ENCODE measurements at places on chromosomes 5 and 9. TPM values are rescaled to one million over a fixed set of nuclear protein-coding genes. Genes with fewer than 3 reads are reported as not detected.
A peak's percentile ranks its signal among the peaks of the same experiment; 100 is the strongest.

DNA sequence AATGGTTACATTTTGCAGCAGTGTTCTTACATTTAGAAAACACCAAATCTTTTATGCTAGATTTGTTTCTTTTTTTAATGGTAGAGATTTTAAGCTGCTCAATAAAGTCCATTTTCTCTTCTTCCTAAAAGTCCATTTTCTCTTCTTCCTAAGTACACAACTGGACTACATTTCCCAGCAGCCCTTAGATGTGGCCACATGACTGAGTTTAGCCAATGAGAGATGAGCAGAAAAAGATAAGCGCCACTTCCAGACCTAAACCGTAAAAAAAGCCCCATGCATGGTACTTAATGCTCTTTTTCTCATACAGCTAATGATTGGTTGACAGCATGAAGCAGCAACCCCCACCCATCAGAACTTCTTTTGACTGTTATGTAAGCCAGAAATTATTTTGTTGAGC is 206.7 kb downstream of the FAM114A2 start:
- no peak for DNase-seq

DNA sequence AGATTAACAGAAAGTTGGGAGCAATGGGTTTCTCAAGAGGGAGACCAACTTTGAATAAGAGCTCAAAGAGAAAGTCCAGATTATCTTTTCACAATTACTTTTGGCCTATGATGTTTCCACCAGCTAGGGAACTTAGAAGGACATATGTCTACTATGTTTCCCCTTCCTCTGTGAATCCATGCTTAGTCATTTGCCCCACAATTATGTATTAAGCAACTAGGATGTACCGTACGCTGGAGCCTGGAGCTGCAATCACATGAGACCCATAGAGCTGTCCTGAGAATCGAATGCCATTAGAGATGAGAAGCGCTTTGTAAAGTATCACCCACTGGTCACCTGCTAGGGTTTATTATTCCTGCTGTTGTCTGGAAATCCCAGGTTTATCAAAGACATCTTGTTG is 78.8 kb downstream of the PDE6A start:
- no peak for DNase-seq

- DNase-seq: no peak
These were observed 40.3 kb downstream of the HSDL2 start for GRCh38 chr9:112420208-112420607.

The KLF4 gene
- 386 TPM for total RNA-seq

The LHX3 gene
- not detected for total RNA-seq

- DNase-seq: no peak
These were observed 119.6 kb upstream of the RETREG1 start for GRCh38 chr5:16736158-16736995.

DNA sequence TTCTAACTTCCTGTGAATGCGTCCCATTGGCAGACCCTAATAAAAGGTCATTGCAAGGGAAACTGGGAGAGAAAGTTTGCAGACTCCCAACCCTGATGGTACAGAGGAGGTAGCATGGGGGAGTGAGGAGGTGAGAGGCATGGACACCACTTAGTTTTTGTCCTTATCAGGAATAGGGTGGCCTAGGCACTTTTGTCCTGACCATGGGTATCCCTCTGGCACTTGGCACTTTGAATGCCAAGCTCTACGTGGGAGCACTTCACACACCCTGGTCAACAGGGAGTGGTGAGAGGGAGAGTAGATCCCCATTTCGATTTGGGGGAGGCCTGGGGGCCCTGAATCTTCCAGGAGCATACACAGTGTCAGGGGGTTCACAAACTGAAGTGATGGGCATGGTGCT is 75.6 kb upstream of the SH3PXD2B start:
- DNase-seq: peak; percentile 47

The ZFP2 gene
- 1.3 TPM for total RNA-seq

DNA sequence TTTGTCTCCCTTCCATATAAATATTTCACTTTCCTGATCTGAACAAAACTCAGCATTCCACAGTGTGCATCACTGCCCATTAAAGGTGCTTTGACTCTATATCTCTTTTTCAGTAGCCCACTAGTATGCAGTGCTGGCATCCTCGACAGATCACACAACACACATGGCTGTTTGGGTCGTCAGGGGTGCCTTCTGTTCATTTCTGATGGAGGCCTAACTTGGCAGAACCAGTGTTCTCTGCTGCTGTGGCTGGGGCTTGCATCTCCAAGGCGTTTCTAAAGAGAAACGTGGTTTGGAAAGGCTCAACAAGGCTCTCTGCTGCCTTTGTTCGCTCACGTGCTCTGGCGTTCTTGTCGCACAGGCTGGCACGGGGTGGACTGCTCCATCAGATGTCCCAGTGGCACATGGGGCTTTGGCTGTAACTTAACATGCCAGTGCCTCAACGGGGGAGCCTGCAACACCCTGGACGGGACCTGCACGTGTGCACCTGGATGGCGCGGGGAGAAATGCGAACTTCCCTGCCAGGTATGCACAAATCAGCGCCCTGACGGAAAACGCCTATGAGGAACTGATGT is 97.7 kb upstream of the PRRC1 start:
- DNase-seq: no peak

- DNase-seq: no peak
These were observed 447 bp downstream of the UBLCP1 start for GRCh38 chr5:159263569-159263905.

- peak; percentile 80 for DNase-seq
These were observed 11.9 kb downstream of the LPCAT1 start for GRCh38 chr5:1511651-1512540.

- DNase-seq: no peak
These were observed 36.8 kb upstream of the TEX48 start for GRCh38 chr9:114718801-114719221.

The SHISAL2B gene
- total RNA-seq: not detected

The TEK gene
- total RNA-seq: 16.3 TPM

DNA sequence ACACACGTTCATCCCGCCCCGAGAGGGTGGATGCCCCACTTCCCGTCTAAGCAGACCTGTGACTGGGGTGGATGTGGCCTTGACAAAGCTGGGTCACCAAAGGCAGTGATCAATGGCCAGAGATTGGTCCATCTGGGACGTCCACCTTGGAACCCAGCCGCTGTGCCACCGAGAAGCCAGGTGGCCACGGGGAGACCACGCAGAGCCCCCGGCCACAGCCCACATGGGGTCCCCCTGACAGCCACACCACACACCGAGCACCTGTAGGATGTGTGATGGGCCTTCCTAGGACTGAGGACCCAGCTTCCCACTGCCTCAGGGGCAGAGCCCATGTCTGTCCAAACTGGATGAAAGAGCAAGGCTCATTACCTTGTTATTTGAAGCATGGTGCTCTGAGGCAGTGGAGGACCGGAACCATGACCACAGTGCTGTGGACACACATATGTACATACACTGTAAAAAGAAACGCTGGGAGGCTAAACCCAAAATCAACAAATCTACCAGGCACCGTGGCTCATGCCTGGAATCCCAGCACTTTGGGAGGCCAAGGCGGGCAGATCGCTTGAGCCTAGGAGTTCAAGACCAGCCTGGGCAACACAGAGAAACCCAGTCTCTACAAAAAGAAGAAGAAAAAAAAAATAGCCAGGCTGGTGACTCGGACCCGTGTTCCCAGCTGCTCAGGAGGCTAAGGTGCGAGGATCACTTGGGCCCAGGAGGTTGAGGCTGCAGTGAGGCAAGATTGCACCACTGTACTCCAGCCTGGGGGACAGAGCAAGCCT is 50.1 kb downstream of the MRPL36 start:
- DNase-seq: peak; percentile 71

DNA sequence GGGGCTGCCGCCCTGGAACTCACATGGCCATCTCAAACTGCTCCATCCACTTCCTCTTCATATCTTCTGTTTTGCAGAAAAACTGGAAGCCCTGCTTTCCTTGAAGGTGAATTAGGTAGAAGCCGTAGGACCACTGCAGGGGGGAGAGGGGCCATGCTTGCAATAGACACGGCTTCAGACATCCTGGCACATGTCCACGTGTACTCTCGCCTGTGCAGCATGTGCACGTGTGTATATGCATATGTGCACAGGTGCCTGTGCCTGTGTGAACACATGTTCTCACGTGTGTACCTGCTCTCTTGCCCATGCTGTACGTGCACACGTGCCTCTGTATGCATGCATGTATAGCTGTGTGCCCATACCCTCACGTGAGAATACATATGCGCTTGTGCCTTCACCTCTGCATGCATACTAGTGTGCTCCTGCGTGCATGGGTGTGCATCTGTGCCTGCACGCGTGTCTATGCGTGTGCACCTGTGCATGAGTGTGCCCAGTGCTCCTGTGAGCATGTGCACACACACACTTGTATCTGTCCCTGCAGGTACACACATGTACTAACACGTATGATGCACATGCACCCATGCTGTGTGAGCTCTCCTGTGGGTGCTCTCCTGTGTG is 47.7 kb upstream of the SARDH start:
- DNase-seq: no peak

DNA sequence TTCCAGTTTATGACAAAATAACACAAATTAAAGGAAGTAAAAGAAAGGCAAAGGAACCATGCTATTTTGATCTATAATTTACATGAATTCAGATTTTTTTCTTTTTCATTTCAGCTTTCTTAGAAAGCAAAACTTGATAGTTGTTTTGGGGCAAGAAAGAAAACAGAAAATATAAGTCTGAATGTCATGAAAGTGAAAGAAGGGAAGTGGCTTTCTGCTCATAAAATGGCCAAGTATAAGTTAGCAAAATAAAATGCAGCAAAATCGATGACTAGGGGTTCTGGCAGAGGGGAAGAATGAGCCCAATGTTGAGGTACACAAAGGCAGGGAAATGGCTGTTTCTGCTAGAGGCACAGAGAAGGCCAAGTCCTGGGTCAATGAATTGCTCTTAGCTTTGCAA is 3.0 kb upstream of the IFNW1 start:
- DNase-seq: no peak

DNA sequence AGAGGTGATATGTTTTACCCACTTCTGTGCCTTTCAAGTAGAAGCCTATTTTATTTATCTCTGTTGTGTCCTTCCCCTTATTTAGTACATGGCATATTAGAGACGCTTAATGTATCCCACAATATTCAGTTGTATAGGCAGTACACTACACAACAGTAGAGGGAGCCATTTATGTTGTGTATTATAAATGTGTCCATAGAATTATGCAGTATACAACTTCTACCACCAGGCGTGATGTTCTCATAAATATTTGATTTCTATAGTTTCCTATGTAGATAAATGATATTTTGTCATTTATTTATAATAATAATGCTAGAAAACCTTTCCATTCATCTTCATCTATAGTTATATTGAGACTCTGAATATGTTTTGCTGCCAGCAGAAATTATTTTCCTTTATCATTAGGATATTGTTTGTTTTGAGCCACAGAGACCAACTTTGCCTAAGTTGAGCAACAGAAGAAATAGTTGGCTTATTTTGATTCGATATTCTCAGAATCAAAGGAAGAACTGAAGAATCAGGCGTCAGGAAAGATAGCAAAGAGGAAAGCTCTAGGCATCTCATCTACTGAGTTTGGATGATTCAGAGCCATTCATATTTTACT is 81.7 kb downstream of the ADAMTS19 start:
- no peak for DNase-seq

- DNase-seq: no peak
These were observed 103.2 kb downstream of the TRPM6 start for GRCh38 chr9:74784506-74784905.

The CD274 gene
- 1.0 TPM for total RNA-seq

The SCAI gene
- 6.4 TPM for total RNA-seq

DNA sequence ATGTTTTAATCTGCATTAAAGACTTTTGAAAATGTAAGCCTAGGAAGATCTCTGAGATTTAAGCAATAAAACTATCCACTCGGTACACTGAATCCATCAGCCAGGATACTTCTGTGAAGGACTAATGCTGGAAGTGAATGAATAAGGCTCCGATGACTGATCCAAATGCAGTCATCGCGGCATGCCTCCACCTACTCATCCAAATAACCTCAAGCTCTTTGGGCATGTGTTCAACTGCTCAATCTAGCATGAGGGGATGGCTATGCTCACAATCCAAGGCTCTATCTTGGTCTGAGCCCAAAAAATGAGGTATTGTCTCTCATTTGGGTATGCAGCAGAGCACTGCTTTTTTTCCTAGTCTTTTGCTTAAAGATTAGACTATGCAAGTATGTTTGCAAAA is 19.2 kb downstream of the MARCHF3 start:
- no peak for DNase-seq

- no peak for DNase-seq
These were observed 11.4 kb downstream of the GCNT4 start for GRCh38 chr5:75040973-75041372.

DNA sequence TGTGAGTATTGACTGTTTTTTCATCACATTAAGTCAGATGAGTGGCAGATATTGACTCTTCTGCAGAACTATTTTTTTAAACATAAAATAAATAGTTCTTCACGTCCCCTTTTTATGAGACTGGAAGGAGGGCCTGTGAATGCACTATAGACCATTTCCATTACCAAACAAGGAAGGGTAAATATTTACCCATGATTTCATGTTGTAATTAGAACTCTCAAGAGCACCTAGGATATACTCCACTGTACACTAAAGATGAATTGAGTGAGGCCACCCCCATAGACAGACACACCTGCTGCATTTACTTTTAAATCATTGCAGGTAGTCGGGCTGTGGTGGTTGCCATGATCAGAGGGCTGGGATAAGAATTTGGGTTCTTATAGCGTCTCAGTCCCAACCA is 22.6 kb downstream of the SLC36A1 start:
- no peak for DNase-seq

GRCh38 chr9:23041466-23041865 is 594.8 kb downstream of the DMRTA1 start:
- no peak for DNase-seq

GRCh38 chr9:121876658-121877271 is 216.3 kb downstream of the TTLL11 start:
- DNase-seq: no peak

DNA sequence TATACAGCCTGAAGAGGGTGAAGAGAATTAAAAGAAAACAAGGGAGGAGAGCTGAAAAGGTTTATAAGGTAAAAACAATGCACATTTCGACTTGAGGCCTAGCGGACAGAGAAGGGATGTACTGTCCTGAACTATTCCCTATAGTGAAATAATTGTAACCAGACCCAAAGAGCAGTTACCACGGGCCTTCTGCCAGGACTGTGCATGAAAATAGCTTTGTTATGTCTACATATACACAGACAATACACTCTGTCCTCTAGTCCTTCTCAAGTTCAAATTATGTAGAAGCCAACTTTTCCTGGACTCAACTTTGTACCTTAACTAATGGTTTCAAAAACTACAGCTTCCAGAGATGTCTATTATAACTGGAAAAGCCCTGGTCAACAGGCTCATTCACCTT is 223.7 kb downstream of the PCSK5 start:
- no peak for DNase-seq

The FREM1 gene
- 6.4 TPM for total RNA-seq

DNA sequence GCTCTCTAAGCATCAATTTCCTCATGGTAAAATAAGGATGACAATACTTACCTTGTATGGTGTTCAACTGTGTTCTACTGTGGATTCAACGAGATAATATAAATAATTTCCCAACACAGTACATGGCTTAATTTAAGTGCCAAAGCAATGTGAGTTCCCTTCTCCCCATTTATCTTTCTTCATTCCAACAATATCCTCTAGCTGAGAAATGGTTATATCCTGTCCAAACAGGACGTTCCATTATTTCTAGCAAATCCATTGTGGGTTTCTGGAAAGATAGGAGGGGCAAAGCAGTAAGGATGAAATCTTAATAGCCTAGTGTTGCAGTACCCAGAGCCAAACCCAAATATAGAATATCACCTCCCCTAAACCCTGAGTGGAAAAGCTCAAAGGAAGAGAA is 22.0 kb downstream of the ABCA1 start:
- no peak for DNase-seq

The CDHR2 gene
- total RNA-seq: 0.45 TPM

All from mesenteric fat pad (tissue), 1 donor.